ENCODE measurements at places on chromosomes 1 and 21.

DNA sequence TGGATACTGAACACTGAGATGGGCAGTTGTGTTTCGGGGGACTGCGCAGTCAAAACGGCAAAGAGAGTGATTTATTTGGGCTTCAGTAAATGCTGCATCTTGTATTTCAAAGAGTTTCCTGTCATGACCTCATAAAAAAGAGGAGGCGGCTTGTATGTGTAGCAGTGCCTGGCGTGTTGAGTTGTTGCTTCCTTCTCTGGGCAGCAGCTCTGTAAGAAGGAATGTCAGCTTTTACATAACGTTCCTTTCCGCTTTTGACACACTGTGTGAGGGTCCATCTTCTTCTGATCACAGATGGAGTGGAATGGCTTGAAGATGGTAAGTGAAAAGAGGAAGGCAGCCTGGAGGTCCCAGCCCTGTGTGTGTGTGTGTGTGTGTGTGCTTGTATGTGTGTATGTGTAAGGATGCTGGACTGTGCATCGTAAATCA, 941 bp downstream of the ELAVL4 start:
- no peak for DNase-seq

- DNase-seq: no peak
These were observed 17.3 kb downstream of the NOC2L start for GRCh38 chr1:941588-942383.

GRCh38 chr1:179023946-179024650, 1.6 kb upstream of the FAM20B start:
- no peak for DNase-seq

GRCh38 chr1:177476676-177477075, 305.9 kb downstream of the BRINP2 start:
- no peak for DNase-seq

GRCh38 chr21:27268290-27268689, 301.4 kb upstream of the ADAMTS5 start:
- no peak for DNase-seq

- no peak for DNase-seq
These were observed 10.1 kb downstream of the MEF2D start for GRCh38 chr1:156490401-156491032.

- DNase-seq: no peak
These were observed 250.1 kb upstream of the FMN2 start for GRCh38 chr1:239841631-239842030.

- DNase-seq: no peak
These were observed 5.1 kb upstream of the CLEC20A start for GRCh38 chr1:178501705-178502329.

DNA sequence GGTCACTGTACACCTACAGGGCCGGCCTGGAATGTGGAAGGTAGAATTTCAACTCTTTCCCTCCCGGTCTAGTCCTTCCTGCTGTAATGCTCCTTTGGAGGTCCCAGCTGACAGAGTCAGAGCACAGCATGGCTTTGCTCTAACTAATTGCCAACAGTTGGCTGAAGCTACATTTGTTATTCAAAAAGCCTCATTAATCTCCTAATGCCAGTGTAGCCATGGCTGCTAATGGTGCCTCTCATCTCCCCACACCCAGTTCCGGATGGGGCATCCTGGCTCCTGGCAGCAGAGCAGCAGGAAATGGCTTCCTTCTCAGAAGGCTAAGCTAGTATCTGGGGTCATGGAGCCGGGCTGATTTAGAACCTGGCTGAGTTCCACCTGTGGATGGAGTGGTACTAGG, 18.7 kb upstream of the CAMK1G start:
- DNase-seq: no peak

DNA sequence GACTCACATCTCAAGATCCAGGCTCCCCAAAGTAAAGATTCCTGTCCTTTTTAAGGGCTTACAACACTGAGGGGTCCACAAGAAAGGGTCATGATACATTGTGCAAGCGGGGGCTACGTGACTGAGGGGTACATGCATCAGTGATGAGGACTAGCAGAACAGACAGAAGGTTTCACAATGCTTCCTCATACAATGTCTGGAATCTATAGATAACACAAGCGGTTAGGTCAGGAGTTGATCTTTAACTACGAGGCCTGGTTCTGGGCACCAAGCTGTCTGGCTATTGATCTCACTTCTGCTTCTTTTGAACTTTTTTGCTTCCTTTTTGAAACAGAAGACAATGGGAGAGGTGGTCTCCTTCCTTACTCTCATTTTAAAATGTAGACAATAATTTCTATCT, 718.6 kb downstream of the AMY1C start:
- DNase-seq: no peak

DNA sequence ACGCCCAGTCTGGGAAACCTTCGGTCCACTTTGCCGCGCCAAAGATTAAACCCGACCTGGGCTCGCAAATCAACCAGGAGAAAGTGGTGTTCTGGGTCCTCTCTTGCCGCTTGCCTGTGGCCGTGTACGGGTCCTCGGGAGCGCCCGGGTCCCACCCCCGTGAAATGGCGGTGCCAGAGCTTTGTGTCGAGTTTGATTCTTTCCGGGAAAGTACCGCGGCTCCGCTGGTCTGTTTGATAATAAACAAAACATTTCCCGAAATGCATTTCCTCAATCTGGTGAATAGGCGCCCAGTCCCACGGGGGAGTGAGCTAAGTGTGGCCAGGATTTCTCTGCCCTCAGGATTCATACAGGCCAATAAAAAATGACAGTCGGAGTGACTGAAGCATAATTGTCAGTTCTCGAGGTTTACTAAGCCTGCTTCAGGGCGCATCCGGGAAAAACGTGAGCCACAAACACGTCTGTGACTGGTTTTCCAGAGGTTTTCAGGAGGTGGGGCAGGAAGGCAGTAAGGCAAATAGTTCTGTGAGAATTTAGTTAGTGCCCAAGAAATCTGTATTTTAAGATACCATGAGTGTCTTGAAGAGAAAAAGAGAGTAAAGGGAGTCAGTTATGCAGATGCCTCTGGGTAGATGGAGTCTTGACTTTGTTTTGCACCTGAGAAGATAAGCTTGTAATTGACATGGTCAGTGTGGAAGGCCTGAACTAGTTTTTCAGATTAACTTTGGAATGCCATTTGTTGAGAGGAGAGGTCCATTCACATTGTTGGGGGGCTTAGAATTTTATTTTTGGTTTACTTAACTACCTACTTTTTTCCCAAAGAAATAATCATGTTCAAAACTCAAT, 675 bp downstream of the IFNAR1 start:
- peak; percentile 18 for DNase-seq

DNA sequence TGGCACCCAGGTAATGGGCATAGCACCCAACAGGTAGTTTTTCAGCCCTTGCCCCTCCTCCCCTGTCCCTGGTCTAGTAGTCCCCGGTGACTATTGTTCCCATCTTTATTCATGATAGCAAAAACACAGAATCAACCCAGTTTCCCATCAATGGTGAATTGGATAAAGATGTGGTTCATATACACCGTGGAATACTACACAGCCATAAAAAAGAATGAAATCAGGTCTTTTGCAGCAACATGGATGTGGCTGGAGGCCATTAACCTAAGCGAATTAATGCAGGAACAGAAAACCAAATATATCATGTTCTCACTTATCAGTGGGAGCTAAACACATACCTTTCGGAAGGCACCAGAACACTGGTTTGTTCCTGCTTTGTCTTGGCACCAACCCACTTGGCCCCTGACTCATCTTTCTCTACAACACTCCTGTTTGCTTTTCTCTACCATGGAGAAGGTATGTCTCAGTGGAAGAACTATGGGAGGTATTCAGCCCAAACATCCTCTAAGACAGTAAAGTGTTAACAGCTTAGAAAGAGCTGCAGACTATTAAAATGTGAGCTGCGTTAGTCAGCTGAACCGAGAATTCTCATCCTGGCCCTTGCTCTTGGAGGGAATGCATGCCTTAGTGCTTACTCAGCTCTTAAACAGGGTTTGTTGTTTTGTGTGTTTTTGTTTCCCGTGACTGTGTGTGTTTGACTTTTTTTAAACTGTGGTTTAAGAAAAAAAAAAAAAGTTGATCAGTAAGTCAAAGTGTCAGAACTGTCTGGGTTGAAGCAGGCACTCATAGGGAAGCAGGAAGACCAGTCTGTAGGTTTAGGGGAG, 203.0 kb downstream of the TOMM20 start:
- peak; percentile 99 for DNase-seq

- no peak for DNase-seq
These were observed 8.1 kb upstream of the ACKR1 start for GRCh38 chr1:159196543-159196942.

- DNase-seq: no peak
These were observed 5.3 kb downstream of the CHD1L start for GRCh38 chr1:147247656-147248238.

DNA sequence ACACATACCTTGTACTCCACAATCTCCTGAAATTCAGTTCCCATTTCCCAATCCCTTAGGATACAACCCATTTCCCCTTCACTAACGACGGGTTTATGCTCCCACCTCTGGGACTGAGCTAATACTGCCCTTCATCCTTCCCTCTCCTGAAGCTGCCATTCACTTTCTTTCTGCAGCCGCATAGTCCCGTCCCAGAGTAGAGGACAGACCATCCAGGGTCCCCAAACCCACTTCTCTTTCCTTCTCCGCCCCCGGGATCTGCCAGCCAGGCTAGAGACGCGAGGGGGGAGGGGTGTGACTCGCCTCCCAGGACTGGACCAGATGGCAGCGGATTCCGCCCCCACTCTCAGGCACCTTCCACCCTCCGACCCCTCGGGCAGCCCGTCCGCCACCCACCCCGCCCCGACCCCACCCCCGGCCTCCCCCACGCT, 679 bp downstream of the ABL2 start:
- no peak for DNase-seq

DNA sequence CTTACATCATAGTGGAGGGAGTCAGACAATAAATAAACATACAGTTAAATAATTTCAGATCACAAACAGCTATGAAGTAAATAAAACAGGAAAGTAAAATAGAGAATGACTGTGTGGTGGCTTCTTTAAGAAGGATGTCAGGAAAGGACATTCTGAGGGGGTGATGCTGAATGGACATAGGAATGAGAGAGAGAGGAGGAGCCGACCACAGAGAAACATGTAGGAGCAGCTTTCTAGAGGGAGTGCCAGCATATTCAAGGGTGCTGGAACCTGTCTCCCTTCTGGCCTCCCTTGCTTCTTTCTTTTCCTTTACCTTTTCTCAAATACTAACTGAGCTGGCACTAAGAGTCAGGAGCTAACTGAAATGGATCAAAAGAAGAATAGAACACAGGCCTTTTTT, 20.5 kb upstream of the BCL10 start:
- DNase-seq: peak; percentile 51

DNA sequence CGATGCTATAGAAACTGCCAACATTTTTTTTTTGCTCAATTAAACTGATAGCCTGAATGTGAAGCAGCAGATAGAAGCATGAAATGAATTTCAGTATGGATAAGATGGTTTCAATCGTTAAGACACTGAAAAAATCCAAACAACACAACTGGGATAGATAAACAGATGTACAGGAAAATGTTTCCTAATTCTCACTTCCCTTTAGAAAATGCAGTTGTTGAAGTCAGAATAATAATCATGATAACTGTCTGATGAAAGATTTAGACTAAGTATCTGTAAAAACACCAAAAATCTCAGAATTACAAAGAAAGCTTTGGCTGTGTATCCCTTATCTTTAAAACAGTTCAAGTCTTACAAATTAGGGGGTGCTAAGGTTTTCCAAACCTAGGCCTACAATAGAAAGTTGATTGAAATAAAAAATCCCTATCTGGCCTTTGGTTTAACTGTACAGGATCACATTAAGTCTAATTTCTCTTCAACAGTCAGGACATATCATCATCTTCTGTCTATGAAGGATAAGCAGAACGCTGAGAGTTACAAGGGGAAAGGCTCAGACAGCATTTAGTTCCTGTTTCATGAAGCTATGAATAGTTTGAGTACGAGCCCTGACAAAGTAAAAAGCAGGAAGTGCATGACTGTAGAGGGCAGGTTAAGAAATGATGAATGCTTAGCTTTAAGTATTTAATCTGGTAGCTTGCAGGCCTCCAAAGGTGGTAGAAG, 203.2 kb downstream of the APP start:
- no peak for DNase-seq

DNA sequence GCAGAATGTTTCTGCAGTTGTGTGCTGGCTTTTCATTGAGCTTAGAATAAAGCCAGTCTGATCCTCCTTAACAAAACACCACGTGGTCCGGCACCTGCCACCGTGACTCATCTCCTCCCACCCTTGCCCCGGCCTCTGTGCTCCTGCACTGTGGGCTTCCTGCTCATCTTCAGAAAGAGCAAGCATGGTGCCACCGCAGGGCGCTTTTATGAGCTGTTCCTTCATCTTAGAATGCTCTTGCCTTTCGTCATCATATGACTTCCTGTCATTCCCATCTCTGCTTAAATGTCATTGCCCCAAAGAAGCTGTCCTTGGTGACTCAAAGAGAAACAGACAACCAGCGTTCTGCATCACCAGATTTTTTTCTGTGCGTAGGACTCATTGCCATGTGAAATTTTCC, 117.8 kb downstream of the HHAT start:
- DNase-seq: no peak

DNA sequence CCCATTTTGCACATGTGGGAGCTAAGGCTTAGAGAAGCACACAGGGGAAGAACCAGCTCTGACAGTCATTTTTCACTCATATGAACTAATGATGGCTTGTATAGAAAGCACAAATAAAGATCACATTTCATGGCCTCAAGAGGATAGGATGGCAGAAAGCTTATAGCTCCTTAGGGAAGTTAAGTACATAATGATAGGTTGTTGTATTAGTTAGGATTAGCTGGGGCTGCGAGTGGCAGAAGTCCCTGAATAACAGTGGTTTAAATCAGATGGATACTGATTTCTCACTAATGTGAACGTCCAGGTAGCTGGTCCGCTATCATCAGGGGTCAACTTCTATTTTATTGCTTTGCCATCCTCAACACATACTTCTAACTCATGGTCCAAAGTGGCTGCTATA, 284.0 kb downstream of the RPS6KC1 start:
- DNase-seq: no peak

DNA sequence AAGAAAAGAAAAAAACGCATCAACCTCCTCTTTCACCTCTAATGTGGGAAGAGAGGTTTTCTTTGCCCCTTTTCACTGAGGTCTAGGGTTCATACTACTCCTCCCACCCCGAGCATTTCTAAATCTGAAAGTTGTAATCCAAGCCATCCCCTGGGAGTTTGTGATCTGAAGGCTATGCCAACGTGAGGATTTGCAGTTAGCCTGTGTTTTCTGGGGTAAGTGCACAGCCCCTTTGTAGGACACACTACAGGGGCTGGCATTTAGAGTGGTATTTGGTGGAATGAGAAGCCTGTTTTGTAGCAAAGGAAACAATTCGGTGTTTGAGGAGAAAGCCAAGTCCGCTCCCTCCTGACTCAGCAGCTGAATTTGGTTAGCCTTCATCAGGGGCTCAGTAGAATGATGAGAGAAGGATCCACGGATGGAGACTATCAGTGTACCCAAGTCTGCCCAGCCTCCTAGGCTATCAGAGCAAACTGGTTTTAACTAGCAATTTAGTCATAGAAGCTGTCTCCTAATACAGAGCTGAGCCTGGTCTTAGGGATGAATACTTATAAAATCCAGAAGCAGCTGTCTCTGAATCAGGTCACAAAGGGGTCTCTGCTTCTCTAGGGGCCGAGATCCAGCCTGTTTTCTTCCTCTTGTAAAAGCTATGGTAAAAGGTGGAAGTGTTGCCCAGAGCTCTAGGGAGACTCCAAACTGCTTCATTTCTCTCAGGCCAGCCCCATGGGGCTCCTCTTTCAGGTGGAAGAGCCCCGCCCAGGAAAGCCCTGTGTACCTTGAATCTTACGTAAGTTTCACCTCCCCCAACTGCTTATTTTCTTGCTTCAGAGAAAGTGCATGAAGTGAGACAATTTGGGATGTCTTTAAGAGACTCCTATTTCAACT, 2.1 kb downstream of the PCP4L1 start:
- no peak for DNase-seq

- DNase-seq: no peak
These were observed 78.5 kb downstream of the SUSD4 start for GRCh38 chr1:223285452-223285851.

GRCh38 chr1:235941876-235942624, 75.3 kb upstream of the LYST start:
- no peak for DNase-seq

All from epithelial cell of prostate (primary cell).